ENCODE measurements at places on chromosomes 12 and 14. TPM values are rescaled to one million over a fixed set of nuclear protein-coding genes. Genes with fewer than 3 reads are reported as not detected.

Gene INHBC
- total RNA-seq: 0.31 TPM

Gene CCDC38
- 0.09 TPM for total RNA-seq

Gene RNF212B
- not detected for total RNA-seq

Gene NUBPL
- total RNA-seq: 22.1 TPM

Gene DNAH10
- total RNA-seq: 2.0 TPM

Gene TAS2R42
- total RNA-seq: not detected

Gene JDP2
- total RNA-seq: 43.4 TPM

Gene CLEC2D
- 21.7 TPM for total RNA-seq

Gene IL26
- not detected for total RNA-seq

Gene USP30
- 27.3 TPM for total RNA-seq

Gene DNAI7
- total RNA-seq: 1.5 TPM

Gene RIMBP2
- total RNA-seq: 8.3 TPM

Gene OR6C68
- total RNA-seq: not detected

Gene GOLT1B
- total RNA-seq: 29.6 TPM

Gene REP15
- 2.3 TPM for total RNA-seq

Gene KCNA1
- total RNA-seq: not detected

Gene TUNAR
- not detected for total RNA-seq

Gene CLECL1
- not detected for total RNA-seq

Gene BMAL2
- total RNA-seq: 3.8 TPM

Gene TTC7B
- 48.9 TPM for total RNA-seq

Data from mesothelial cell of epicardium (in vitro differentiated cells).